HS-27A (cell line): ENCODE measurements at places on chromosomes 3 and 15.

GRCh38 chr15:69997161-69997485 is 100.6 kb downstream of the TLE3 start:
- no peak for DNase-seq

DNA sequence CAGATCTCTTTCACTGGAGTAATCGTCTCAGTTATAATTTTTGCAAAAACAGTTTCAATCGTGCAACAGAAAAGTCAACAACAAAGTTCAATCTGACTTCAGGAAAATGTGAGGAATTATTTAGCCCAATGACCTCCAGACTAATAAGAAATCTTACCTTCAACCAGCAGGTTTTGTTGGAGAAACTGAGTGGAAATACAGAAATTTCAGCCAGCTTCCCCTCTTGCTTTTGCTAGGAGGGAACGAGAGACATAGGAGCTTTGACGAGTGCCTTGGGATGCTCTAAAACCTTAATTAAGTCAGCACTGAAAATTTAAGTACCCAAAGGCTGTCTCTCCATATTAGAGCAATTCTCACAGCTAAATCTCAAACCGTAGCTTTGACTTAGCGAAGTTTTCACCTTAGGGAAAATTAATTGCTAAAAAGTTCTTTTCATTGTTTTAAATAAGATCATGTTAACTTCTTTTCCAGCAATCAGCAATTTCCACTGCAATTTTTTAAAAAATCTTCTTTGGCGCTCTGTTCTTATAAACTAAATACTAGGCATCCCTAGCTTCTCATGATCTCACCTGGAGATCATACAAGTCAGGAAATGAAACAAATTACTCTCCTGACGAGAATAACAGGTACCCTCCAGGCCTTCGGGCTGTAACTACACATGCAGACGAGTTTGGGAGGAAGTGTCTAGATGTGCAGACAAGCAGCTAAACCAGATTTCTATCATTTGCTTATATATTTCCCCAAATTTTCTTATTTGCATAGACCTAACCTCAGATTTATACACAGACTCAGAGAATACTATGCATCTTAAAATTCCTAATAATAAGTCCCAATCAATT is 250.2 kb downstream of the FAM43A start:
- DNase-seq: no peak

- DNase-seq: no peak
These were observed 5.4 kb downstream of the CLN6 start for GRCh38 chr15:68224108-68224507.

GRCh38 chr3:57048052-57048671 is 12.3 kb upstream of the SPATA12 start:
- no peak for DNase-seq

DNA sequence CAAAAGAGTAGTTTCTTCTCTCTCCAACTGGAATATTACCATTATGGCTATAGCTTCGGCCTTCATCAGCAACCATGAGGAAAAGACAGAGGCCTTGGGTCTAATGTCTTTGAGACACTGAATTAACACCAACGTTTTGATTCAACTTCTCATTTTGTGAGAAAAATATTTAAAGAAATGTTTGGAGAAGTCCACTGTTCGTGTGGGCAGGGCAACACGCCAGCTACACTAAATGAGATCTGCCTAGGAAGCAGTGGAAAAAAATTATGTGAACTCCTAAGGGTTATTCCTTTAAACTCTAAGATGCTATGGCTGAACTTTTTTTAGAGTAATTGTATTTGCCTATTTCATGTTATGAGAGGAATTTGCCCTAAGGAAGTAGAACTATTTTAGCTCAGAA is 41.8 kb downstream of the NCEH1 start:
- no peak for DNase-seq
